ENCODE measurements at places on chromosomes 16 and 17.

DNA sequence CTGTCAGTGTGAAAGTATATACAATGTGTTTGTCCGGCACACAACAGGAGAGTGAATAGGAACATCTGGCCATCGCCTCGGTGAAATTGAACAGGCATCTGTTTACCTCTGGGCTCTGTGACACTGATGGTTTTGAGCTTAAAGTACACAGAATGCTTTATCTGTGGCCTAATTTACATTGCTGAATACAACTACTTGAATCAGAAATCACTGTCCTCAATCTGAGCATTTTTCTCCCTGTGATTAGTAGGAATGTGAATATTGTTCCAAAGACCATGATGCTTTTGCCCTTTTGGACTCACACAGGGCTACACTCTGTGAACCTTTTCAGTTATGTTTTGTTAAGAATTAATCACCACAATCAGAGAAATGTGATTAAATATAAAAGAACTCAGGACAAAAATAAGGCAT is 323.0 kb upstream of the TBX2 start:
- no peak for DNase-seq

DNA sequence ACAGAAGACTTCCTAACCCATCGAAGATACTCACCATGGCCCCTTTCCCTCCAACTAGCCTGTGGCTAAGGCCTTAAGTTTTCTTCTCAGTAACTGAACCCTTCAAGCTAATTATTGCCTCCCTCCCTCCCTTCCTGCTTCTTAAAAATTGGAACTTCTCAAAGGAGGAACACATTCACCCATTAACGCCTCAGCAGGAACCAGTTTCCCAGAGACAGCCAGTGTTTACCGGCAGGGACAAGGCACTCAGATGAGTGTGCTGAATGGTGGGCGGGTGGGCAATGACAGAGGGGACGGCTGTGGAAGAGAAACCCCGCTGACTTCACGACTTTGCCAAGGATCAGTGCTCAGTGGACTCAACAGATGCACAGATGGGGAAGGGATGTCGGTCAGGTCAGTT is 20.3 kb downstream of the PITPNA start:
- DNase-seq: no peak

DNA sequence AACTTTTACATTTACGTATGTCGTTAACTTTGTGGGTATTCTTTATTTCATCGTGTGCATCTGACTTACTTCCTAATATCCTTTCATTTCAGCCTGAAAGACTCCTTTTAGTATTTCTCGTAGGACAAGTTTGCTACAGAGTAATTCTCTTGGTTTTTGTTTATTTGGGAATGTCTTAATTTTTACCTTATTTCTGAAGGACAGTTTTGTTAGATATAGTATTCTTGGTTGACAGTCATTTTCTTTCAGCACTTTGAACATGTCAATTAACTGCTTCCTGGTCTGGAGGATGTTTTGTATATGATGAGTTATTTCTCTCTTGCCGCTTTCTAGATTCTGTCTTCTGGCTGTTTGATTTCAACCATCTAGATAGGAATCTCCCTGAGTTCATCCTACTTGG is 109.2 kb upstream of the NACA2 start:
- no peak for DNase-seq

- DNase-seq: no peak
Measured at GRCh38 chr16:56870276-56870888, 5.4 kb downstream of the SLC12A3 start.

- DNase-seq: no peak
Measured at GRCh38 chr16:11501632-11502031, 85.1 kb downstream of the LITAF start.

DNA sequence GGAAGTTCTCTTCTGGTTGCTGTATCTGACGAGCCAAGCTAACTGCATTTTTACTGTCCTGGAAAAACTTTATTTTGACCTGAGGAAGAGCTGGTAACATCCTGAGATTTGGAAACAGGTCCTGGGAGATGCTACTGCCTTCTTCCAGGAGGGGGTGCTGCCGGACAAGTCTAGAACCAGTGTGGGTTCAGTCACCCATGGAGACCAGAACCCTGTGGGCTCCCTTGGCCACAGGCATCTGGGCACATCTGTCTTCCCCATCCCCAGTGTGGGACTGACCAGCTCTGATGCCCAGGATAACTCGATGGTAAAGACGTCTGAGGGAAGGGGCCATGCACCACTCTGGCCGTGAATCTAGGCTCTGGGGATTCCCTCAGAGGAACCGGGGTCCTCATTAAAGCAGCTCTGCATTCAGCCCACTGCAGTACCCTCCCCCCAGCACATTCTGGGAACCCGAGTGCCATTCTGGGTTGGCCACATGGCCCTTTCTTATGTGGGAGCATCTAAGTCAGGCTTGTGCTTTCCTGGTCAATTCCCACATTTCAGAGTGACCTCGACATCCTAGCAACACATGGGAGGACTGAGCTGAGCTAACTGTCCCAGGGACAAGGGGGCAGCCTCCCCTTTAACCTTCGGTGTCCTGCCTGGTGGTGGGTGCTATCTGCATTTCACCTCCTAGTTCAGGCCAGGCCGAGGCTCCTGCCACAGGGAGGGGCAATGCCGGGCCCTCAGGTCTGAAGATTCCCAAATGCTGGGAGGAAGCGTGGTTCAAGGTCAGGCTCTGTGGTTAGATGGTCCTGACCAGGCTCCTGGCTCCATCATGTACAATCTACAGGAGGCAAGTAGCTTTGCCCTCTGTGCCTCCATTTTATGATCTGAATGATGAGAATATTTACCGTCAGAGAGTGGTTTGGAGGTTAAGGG is 6.4 kb downstream of the C16orf86 start:
- peak; percentile 43 for DNase-seq

GRCh38 chr17:75587675-75588595 is at the start of gene MYO15B:
Gene MYO15B, plus strand, starts transcription at chr17:75587800. Its CDS starts 258 bp downstream, at chr17:75588058.
- DNase-seq: peak; percentile 38

DNA sequence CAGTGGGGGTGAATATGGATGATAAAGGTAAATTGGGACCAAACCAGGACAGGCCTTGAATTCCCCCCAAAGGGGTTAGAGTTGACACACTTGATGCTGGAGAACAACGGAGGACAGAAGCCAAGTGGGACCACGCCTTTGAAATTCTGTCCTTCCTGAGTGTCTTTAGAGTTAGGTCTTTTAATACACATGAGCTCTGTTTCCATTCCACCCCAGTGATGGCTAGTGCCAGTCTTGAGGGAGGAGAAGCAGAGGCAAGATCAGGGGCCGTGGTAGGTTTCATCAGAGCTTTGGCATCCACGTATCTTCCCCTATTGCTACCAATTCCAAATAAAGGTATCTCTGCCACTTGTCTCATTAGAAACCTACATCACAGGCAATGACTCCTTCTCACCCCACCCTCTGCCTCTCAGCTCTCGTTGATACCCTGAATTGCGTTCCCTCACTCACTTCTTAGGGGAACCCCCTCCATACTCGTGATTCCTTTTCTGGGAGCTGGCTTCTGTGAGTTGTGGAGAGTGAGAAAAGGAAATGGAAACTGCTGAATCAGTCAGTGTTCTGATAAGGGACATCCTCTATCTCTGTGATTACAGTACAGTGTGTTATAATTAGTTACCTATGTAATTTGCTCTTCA is 2.4 kb upstream of the CCL3L1 start:
- no peak for DNase-seq

DNA sequence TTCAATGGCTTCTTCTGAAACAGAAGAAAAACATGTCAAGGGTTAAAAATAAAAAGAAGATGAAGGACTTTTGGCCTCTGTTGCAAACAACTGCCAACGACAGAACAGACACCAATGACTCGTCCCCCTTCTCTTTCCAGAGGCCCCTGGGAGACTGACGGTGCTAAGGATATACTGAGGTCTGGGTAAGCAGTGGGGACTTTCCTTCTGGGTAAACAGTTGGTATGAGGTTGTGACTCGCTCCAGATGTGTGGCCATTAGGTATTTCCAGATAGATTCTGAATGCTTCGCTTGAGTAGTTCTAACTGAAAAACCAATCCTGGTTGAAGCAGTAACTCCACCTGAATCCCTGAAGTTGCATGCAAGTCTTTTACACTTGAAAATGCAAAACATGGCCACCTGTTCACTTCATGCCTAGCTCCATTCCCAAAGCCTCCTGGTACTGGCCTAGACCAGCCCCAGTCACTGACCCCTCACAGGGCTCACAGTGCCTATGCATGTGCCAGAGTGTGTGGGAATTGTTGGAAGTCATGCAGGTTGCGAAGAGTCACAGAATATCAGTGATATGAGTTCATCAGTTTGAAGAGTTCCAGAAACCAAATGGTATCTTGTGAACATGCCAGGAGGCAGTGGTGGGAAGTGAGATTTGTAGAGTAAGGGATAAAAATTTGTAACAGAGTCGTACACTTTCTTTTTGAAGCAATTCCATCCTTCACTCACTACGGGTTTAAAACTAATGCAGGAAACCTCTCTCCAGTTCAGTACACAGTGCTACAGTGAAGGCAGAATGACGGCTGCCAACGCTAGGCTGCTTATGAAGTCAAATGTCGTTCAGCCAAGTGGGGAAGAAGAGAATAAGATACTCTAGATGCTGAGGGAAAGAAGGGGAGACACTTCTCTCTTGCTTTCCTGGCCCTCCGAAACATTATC is 217.8 kb downstream of the ZFHX3 start:
- DNase-seq: no peak

DNA sequence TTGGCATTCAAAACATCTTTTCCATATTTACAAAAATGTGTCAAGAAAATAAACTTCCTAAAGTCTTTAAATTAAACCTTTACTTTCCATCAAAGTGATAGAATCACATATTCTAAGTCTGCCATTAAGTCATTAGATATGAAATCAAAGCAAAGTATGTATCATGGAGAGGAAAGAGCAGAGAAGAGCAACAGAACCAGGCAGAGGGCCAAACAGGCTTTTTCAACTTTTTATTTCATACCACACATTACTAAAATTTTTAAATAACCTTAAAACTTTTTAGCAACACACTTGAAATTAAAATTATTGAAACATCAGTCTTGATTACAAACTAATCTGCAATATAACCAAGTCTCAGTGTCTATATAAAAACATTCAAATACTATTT is 13.8 kb downstream of the SIAH1 start:
- no peak for DNase-seq

- peak; percentile 60 for DNase-seq
Measured at GRCh38 chr17:49851387-49852291, 3.8 kb upstream of the TAC4 start.

DNA sequence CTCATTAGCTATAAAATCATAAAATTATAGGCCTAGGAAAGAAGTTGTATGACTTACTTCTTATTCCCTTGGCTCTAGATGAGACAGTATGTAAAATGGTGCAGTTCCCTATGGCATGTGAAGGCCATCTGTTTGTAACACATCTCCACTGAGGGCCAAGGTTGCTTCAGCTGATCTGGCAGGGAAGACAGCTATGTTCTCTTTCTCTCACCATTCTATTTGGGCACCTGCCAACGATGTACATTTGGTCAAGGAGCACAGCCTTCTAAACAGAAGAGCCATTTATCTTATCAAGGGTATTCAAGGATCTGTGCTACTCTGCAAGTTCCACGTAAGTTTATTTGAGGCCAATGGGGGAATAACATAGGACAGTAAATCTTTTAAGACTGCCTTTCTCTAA is 129.8 kb upstream of the TOM1L1 start:
- no peak for DNase-seq

GRCh38 chr17:68955181-68955841 is at the start of gene ABCA8:
Gene ABCA8, minus strand, starts transcription at chr17:68955392. Its CDS starts 13,358 bp downstream, at chr17:68942034.
- DNase-seq: no peak

DNA sequence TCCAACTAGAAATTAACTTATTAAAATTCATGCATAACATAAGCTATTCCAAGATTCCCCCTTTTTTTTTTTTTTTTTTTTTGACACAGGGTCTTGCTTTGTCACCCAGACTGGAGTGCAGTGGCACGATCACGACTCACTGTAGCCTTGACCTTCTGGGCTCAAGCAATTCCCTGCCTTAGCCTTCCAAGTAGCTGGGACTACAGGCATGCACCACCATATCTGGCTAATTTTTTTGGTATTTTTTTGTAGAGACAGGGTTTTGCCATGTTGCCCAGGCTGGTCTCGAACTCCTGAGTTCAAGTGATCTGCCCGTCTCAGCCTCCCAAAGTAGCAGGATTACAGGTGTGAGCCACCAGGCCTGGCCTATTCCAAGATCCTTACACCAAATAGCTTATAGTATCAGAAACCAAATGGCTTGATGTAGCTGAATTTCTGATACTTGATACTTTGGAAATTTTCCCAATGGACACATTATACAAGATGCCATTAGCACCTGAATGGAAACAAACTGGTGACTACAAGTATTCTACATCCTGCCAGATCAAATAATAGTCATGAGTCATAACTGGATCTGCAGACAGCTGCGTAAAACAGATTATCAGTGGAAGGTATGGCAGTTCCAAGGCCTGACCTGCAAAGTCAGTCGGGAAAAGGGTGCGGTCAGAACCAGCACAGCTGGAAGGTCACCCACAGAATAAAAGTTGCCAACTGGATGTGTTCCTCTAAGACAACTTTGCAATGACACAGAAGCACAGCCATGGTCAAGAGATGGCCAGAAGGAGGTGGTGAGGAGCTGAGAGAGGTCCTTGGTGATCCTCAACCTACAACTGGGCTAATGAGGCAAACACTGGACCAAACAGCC is 14.5 kb downstream of the TUBG1 start:
- no peak for DNase-seq

DNA sequence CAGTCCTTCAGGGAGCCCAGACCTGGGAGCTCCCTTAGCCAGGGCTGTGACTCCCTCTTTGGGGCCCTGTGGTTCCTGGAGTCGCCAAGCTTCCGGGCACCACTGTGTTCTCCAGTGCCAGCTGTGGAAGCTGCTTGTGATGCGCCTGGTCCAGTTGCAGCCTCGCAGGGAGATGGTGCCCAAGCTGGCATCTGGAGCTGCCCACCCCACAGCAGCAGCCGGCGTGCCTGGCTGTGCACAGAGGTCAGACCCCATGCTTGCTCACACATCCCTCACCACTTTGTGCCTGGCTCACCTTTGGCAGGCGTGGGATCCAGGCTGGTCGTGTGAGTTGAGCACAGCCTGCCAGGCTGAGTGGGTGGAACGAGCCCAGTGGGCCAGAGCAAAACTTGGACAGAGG is 18.2 kb downstream of the RHOT1 start:
- DNase-seq: no peak

DNA sequence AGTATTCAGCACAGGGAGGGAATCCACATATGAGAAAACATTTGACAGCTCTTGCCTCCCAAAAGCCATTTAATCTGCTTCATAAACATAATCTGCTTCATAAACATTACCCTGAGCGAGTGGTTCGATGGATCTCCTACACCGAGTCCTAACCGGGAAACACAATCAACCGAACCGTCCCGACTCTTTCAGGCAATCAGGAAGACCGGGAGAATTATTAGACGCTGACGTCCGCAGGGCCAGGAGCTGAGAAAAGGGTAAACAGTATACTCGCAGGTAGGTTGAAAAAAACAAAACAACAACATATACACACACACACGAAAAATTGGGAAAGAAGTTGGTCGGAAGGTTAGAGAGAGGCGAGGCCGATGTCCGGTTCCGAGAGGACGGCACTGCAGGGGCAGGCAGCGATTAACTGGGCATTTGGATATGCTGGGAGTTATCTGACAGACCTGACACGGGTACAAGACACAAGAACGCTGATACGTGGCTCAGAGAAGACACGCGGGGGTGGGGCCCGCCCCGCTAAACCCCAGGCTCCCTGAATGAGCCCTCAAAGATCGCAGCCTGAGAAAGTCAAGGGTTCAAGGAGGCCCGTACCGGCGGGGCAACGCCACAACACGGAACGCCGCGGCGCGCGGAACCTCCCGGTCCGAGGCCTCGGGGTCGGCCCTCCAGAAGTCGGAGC is 585 bp downstream of the AP1G1 start:
- peak; percentile 33 for DNase-seq

All from stimulated activated CD4-positive, alpha-beta T cell treated with anti-CD3 and anti-CD28 coated beads, Interleukin-15, amount 100 ng/mL, for 48 hours (primary cell).